ENCODE measurements at places on chromosomes 5 and 9. TPM values are rescaled to one million over a fixed set of nuclear protein-coding genes. Genes with fewer than 3 reads are reported as not detected.

The RFX3 gene
- total RNA-seq: 10.3 TPM

The MEF2C gene
- 51.4 TPM for total RNA-seq

The FOXD1 gene
- total RNA-seq: not detected

The STC2 gene
- 40.7 TPM for total RNA-seq

GRCh38 chr9:108860354-108860753 is 1.7 kb upstream of the ACTL7A start:
- no peak for DNase-seq

- DNase-seq: no peak
These were observed 144.1 kb downstream of the CCDC171 start for GRCh38 chr9:15696979-15697378.

- DNase-seq: no peak
These were observed 9.3 kb downstream of the CCNI2 start for GRCh38 chr5:132756542-132756941.

- DNase-seq: no peak
These were observed 21.6 kb downstream of the CATSPER3 start for GRCh38 chr5:134989266-134989830.

- no peak for DNase-seq
These were observed 34.7 kb downstream of the RNF145 start for GRCh38 chr5:159174511-159175168.

DNA sequence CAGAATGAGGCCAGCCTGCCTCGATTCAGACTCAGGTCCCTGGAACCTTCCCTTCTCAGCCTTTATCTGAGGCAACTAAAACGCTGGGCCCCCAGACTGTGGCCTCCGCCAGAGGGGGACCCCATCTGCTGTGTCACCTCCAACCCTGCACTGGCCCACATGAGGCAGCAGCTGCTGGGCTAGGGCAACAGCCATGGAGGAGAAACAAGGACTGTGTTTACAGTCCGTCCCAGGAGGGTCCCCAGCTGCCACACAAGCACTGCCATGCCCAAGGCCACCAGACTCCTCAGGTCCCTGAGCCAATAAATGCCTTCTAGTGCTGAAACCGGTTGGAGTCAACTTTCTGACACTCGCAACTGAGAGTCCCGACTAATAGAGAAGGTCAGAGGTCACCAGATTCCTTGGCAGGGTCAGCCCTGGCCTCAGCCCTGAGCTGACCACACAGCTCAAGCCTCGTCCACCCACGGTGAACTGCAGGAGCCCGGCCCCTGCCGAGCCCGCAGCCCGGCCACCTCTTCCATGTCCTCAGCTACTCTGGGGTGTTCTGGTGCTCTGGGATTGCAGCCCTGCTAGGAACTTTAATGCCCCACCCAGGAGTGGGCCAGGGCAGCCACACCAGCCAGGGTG is 77.0 kb downstream of the ZNF354C start:
- DNase-seq: no peak

GRCh38 chr9:16626577-16627130 is 243.8 kb downstream of the BNC2 start:
- peak; percentile 76 for DNase-seq

DNA sequence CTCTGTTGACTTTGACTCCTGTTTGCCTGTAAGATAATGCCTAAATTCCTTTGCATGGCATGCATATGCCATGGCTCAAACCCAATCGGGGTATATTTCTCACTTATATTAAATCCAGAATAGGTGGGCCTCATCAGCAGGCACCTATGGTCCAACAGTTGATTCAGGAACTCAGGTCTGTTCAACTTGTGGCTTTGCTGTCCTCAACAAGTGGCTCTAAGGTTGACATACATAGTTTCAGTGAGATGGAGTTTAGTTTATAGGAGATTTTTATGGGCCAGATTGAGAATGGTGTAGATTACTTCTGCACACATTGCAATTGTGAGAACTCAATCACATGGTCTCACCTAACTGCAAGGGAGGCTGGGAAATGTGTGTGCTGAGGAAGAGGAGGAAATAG is 31.6 kb upstream of the PTGER4 start:
- DNase-seq: no peak

- DNase-seq: no peak
These were observed 1.0 kb upstream of the F2R start for GRCh38 chr5:76714751-76715485.

Measured in sigmoid colon (tissue), 7 donors.